NCI-H460 (cell line): ENCODE measurements at places on chromosomes 7 and 10. TPM values are rescaled to one million over a fixed set of nuclear protein-coding genes. Genes with fewer than 3 reads are reported as not detected.

Gene NODAL
- total RNA-seq: not detected in 2 replicates

Gene MCM10
- total RNA-seq: 9.8 and 10.1 TPM in 2 replicates

Gene EN2
- total RNA-seq: 0.75 and 0.84 TPM in 2 replicates

- DNase-seq: no peak
Measured at GRCh38 chr7:45524445-45524844, 49.7 kb upstream of the ADCY1 start.

DNA sequence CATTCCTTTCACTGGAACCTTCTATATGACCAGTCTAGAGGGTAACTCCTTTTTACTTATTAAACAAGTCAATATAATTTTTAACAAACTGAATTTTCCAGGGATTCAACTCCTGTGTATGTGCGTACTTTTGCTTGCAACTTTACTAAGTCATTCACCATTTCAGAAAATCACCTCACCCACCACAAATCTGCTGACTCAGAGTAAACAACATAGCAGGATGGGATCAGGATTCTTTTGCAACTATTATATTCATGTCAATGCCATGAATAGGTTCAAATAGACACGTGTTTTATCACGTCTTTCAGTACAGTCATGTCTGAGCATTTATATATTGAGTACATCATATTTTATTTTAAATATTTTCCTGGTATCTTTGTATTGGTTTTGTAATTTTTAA, 14.5 kb downstream of the CTTNBP2 start:
- no peak for DNase-seq

- no peak for DNase-seq
Measured at GRCh38 chr10:32240471-32240870, 106.5 kb downstream of the EPC1 start.

- no peak for DNase-seq
Measured at GRCh38 chr10:131206111-131206995, 105.2 kb downstream of the TCERG1L start.

DNA sequence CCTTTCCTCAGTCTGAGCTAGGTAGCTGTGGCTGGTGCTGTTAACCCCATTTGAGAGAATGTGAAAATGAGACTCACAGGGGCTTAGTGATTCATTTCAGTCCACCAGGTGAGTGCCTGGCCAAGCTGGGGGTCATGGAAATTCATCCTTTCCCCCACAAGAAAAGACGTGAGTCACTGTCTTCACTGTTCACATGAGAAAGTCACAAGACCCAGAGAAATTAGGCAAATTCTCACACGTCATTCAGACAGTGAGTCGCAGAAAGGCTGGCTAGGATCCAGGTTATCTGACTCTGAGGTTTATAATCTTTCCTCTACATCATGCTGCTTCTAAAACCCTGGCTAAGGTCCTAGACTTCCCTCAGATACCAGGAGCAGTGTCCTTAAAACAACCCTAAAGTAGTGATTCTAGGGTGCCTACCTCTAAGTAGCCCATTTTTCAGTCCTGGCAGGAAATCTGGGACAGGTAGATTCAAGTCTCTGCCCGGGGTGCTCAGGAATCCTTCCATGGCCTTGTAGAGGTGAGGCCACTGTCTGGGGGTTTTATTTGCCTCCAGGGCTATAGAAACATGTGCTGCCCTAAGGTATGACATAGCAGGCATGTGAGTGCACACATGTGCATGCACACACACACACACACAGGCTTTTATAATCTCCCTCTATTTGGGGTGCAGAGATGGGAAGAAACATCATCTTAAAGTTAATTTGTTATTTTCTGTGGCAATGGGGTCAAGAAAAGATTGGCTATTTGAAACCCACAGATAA, 427.9 kb upstream of the CELF2 start:
- peak; percentile 18 for DNase-seq
